HT-29 (cell line): ENCODE measurements at places on chromosomes 1 and 21.

DNA sequence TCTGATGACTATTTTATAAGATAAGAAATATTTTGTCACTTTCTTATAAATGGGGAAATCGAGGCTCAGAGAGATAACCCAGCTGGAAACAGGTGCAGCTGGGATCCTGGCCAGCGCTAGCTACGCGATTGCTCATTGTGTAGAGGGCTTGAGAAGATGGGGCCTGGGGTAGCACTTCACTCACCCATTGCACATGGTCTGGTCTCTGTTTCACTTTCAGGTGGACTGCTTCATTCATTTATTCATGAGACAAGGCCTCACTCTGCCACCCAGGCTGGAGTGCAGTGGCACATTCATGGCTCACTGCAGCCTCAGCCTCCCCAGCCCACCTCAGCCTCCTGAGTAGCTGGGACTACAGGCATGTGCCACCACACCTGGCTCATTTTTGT is 23.8 kb downstream of the UBE4B start:
- no peak for DNase-seq

GRCh38 chr1:166738140-166738539 is 101.1 kb upstream of the POGK start:
- DNase-seq, result no peak

- peak; percentile 65 for DNase-seq
These were observed 228.4 kb upstream of the NRIP1 start for GRCh38 chr21:15293240-15293639.

GRCh38 chr21:17903029-17903806 is 84.1 kb upstream of the C21orf91 start:
- peak; percentile 38 for DNase-seq

GRCh38 chr1:20634065-20634593 is 871 bp downstream of the PINK1 start:
- DNase-seq, result no peak

- DNase-seq, result peak; percentile 50
These were observed 30.3 kb downstream of the YARS1 start for GRCh38 chr1:32786856-32787255.

- DNase-seq, result no peak
These were observed 188.6 kb downstream of the TRABD2B start for GRCh38 chr1:47808612-47809011.

- DNase-seq, result no peak
These were observed 537.3 kb upstream of the PLXNA2 start for GRCh38 chr1:208781391-208782045.

GRCh38 chr1:180167721-180168467 is 13.2 kb downstream of the QSOX1 start:
- DNase-seq, result peak; percentile 98

- no peak for DNase-seq
These were observed 10.8 kb downstream of the AHDC1 start for GRCh38 chr1:27592931-27593677.

DNA sequence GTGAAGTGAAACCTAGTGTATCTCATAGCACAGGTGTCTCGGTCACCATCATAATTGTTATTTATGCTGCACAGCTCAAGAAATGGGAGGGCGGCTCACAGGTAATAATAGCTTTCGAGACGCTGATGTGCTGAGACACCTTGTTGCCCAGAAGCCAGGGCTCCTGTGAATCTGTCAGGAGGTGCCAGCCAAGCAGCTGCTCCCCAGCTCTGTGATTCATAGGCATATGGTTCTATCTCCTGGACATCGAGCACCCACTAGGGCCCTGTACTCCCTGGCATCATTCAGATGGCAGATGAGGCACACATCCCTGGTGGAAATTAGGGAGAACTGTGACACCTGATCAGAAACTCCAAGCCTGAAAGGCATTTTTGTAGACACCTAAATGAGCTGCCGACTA is 53.5 kb downstream of the SYT6 start:
- no peak for DNase-seq

DNA sequence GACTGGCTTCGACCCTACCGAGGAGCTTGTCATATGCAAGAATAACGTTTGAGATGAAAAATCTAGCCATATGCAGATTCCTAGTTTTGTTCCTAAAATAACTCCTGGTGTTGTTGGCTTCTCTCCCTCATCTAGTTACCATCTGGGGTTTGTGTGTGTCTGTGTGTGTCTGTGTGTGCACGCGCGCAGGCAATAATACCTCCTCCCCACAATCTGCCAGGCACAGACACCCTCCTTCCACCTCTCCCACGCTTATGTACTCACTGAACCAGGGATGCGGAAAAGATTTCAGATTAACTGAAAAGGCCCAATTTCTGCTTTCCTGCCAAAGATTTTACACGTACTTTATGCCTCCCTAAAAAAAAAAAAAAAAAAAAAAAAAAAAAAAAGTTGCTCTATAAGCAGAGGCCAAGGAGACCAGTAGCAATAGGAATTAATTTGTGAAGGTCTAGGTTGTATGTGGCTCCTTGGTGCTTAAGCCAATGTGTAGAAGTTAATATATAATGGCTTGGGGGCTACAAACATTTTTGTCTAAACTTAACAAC is 452.7 kb downstream of the NUF2 start:
- no peak for DNase-seq

DNA sequence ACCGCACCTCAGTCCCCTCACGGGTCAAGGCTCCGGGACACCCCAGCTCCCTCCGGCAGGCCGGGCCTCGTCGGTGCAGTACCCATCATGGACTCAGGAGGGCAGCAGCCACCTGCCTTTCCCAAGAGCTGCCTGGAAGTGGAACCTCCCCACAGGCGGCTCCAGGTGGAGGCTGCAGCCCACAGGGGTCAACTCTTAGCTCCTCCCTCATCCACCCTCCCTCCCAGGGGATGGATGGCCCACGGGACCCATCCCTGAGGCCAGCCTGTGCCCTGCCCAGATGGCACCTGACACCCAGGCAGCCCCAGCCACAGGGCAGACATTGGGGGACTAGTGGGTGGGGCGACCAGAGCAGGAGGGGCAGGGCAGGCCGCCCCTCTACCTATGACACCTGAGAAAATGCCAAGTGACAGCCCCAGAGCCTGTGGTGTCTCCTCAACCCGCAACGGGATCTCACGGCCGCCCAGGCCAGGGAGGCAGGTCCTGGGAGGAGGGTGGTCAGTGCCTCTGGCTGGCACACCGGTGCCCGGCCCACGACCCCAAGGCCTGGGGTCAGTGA is 1.2 kb upstream of the ARHGEF16 start:
- peak; percentile 88 for DNase-seq
